CD4-positive, alpha-beta T cell treated with Interleukin-15 for 1 hour (primary cell): ENCODE measurements at places on chromosomes 7 and 10.
A peak's percentile ranks its signal among the peaks of the same experiment; 100 is the strongest.

GRCh38 chr10:124681091-124681490 lies 63.1 kb downstream of the FAM53B start:
- DNase-seq: no peak

GRCh38 chr7:131722371-131722770 lies 165.9 kb upstream of the PODXL start:
- no peak for DNase-seq

GRCh38 chr10:89342206-89342958 lies 14.6 kb downstream of the IFIT3 start:
- DNase-seq: no peak

- DNase-seq: no peak
Measured at GRCh38 chr7:114653364-114654088, 238.9 kb downstream of the FOXP2 start.

DNA sequence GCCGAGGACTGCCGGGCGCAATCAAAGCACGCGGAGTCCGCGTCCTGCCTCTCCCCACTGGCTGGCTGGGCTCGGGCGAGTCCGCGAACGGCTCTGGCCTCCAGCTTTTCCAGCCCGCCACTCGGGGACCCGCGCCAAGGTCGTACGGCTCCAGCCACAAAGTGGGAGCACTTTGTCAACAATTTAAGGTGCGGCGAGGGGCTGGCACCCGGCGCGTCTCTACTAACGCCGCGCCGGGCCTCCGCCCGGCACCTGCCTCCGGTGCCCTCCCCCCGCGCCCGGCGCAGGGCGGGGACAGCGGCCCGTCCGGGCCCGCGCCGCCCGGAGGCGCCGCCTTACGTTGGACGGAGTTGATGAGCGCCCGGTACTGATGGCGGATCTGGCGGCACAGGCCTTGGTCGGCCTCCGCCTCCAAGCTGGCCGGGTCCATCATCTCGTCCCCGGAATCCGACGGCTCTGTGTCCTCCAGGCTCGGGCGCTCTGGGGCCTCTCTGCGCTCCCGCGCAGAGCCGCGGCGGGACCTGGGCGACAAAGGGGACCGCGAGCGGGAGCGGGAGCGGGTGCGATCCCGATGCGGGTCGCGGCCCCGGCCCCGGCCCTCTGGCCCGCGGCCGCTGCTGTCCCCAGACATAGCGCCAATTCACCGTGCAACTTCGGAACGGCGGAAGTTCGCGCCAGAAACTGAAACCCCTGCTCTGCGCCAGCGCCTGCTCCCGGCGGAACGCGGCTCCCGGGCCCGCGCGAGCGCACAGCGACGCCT lies at the start of gene NSMCE4A:
TSS of gene NSMCE4A (minus strand) at position 683 of the 760 bp plus-strand sequence. CDS start at position 631, 52 bp downstream.
- DNase-seq: peak; percentile 69

- DNase-seq: no peak
Measured at GRCh38 chr10:31464552-31464951, 145.5 kb downstream of the ZEB1 start.

DNA sequence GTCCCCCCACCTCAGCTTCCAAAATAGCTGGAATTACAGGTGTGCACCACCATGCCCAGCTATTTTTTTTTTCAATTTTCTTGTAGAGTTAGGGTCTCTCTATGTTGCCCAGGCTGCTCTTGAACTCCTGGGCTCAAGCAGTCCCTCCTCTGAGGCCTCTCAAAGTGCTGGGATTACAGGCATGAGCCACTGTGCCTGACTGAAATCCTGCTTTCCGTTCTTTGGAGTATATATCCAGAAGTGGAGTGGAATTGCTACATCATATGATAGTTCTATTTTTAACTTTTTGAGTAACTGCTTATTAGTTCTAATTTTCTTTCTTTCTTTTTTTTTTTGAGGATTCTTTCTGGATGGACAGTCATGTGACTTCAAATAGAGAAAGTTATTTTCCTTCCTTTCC lies 62.9 kb upstream of the ZMIZ2 start:
- DNase-seq: no peak

- no peak for DNase-seq
Measured at GRCh38 chr7:87213811-87214210, 5.7 kb downstream of the TMEM243 start.

- DNase-seq: peak; percentile 81
Measured at GRCh38 chr10:67884842-67885670, 600 bp downstream of the SIRT1 start.

- DNase-seq: no peak
Measured at GRCh38 chr7:114710499-114710898, 211.4 kb upstream of the MDFIC start.

DNA sequence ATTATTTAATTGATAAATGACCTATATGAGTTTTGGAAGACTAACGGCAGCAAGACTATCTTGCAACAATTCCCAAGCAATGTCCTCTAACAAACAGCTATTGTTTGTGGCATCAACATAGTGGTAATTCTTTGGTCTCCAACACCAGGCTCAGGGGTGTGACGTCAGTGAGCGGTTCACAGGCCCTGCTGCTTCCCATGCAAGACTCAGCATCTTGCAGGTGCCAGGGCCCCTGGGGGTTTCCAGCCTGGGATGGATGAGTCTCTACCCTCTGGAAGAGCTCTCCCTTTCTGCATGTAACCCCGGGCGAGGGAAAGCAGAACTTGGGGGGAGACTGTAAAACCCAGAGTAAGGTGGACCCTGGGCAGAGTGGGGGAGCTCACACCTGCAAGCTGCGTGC lies 164.7 kb downstream of the ACTR3B start:
- no peak for DNase-seq

GRCh38 chr10:30637881-30638467 lies 8.4 kb upstream of the LYZL2 start:
- no peak for DNase-seq

DNA sequence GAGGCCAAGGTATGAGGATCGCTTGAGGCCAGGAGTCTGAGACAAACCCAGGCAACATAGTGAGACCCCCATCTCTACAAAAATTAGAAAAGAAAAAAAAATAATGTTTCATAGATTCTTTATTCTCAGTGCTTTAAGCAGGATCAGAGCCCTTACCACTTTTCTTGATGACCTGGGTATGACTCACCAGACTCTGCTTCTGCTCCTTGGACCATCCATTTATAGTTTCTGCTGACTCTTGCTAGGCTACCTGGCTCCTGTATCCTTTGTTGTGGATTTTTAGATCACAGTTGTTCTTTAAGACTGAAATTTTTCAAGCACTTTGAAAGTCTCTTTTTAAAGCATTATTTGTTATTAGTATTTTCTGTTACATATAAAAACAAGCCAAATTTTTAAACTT lies 411.1 kb downstream of the GFRA1 start:
- no peak for DNase-seq

DNA sequence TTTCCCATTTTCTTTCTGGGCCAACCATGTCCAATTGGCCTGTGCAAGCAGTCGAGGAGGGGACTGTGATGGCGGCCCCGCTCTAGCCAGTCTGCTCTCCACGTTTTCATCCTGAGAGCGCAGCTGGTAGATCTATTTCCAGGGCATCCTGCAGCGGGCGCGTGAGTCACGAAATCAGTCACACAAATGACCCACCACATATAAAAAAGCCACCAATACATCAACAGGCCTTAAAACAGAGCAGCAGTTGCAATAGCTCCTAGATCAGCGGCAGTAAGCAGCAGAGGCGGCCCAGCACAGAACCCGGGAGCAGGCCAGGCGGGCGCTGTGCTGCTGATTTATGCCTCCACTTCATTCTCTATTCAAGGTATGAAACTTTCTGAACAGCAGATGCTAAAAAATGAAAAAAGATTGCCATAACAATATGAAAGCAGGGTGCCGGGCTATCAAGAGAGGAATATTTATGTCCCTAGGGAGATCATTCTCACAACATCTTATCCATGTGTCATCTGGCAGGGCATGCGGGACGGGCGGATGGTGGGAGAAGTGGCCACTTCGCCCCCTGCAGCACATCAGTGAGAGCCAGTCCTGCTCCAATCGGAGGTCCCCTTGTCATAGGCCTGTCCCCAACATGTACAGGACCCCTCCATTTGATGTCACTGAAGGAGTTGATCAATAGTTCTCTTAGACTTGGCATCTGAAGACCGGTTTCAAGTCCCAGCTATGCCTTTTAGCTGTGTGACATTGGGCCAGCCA lies 98.0 kb upstream of the GPR26 start:
- DNase-seq: no peak

GRCh38 chr7:38907066-38907465 lies 1.9 kb downstream of the VPS41 start:
- no peak for DNase-seq

- no peak for DNase-seq
Measured at GRCh38 chr7:47327346-47327697, 254.6 kb downstream of the TNS3 start.

DNA sequence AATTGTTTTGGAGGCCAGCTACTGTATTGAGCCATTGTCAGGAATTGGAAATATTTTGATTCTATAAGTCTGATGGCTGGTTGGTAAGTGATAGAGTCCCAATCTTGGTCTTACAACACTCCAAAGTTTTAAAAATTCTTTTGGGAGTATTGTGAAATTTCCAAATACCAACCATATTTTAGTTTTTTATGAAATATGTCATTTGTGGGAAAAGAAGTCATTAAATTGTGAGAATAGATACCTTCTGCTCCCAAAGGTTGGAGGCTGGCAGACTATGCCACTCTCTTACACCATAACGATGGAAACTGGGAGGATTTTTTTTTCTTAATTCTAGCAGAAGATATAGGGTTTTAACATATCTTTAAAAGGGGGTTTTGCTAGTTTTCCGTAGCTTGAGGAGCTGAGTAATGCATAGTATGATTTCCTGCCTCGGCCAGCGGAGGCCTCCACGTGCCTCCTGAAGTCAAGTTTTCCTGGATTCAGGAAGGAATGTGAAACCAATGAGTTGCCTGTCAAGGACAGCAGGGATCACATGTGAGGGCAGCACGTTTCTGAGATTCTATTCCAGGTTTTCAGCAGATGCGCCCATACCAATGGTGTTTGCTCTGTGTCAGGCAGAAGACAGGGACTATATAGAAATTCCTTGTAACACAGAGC lies 92.2 kb upstream of the LAMB4 start:
- no peak for DNase-seq

GRCh38 chr10:76778914-76779795 lies 858.5 kb downstream of the KCNMA1 start:
- no peak for DNase-seq
